ENCODE measurements at places on chromosomes 11 and 22. TPM values are rescaled to one million over a fixed set of nuclear protein-coding genes. Genes with fewer than 3 reads are reported as not detected.

Gene FGF19
- total RNA-seq, result not detected

Gene B3GAT1
- 65.1 TPM for total RNA-seq

- no peak for DNase-seq
Measured at GRCh38 chr22:45008751-45009605, 827 bp downstream of the PHF21B start.

- no peak for DNase-seq
Measured at GRCh38 chr11:112096194-112096593, 9.5 kb downstream of the SDHD start.

- no peak for DNase-seq
Measured at GRCh38 chr22:32323513-32324164, 34.0 kb upstream of the RFPL3 start.

DNA sequence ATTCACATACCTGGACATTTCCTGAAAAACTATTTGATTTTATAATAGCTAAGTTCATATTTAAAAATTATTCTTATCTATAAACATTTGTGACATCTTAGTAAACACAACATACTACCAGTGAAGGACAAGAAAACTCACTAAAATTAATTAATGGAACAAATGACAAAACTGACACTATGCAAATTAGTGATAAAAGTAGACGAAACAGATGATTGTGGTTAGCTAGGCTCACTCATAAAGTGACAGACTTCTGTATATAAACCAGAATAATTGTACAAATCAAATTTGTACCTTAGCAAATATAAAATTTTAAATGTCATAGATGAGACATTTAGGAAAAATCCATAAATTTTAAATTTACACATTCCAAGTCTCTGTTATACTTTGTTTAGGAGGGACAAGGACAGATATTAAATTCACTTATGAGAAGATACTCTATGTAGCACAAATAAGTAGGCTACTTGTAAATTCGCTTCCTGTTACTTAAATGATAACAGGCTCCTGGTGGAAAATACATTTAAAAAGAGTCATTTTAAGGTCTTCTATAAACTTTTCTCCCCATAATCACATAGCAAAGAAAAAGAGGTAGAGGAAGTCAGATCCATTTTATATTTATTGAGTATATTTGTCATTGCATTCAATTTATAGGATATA lies 81.2 kb downstream of the KIF18A start:
- no peak for DNase-seq

GRCh38 chr11:64717268-64717578 lies 5.8 kb downstream of the NRXN2 start:
- no peak for DNase-seq

DNA sequence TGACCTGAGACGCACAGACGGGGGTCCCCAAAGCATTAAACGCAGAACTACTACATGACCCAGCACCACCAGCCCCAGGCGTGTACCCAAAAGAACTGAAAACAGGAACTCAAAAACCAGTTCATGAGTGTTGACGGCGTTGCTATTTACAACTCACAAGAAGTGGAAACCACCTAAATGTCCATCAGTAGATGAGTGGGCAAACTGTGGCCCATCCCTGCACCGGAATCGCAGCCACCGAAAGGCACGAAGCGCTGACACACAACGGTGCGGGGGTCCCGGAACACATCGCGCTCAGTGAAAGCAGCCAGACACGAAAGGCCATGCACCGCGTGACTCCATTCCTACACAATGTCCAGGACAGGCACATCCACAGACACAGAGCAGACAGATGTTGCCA lies 79.2 kb downstream of the TRMU start:
- no peak for DNase-seq

DNA sequence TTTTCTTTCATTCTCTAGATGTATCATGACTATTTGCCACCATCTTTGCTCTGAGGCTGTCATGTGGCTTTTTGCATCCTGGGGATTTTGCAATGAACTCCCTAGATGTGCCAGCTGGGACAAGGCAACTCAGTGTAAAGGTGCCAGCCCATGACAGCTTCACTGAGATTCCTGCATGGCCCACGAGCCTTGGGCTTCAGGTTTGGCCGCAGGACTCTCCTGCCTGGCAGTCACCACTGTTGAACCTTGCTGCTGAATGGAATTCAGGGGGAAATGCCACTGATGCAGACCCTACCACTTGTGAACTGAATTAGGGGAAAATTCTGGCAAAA lies 385.2 kb downstream of the SOX6 start:
- no peak for DNase-seq

- DNase-seq, result no peak
Measured at GRCh38 chr11:36333468-36333867, 37.4 kb downstream of the PRR5L start.

GRCh38 chr11:23856654-23857053 lies 640.2 kb upstream of the LUZP2 start:
- no peak for DNase-seq

- no peak for DNase-seq
Measured at GRCh38 chr11:62104816-62105653, 18.8 kb upstream of the INCENP start.

GRCh38 chr11:22668005-22668796 lies 1.8 kb downstream of the GAS2 start:
- DNase-seq, result no peak
